ENCODE measurements at places on chromosomes 13 and 19.
A peak's percentile ranks its signal among the peaks of the same experiment; 100 is the strongest.

GRCh38 chr13:36310417-36311108, 12.9 kb upstream of the CCDC169 start:
- H3K4me3 ChIP-seq = no peak overlapping the region
- no peaks in the 10 kb centered on the region for H3K4me1 ChIP-seq
- H3K36me3 ChIP-seq = peaks cover 30% of the 10 kb centered on the region

GRCh38 chr13:60837806-60838205, 440.8 kb downstream of the TDRD3 start:
- no peaks in the 10 kb centered on the region for H3K27me3 ChIP-seq
- H3K4me1 ChIP-seq = no peaks in the 10 kb centered on the region
- H3K36me3 ChIP-seq = no peaks in the 10 kb centered on the region
- no peak overlapping the region for H3K27ac ChIP-seq

DNA sequence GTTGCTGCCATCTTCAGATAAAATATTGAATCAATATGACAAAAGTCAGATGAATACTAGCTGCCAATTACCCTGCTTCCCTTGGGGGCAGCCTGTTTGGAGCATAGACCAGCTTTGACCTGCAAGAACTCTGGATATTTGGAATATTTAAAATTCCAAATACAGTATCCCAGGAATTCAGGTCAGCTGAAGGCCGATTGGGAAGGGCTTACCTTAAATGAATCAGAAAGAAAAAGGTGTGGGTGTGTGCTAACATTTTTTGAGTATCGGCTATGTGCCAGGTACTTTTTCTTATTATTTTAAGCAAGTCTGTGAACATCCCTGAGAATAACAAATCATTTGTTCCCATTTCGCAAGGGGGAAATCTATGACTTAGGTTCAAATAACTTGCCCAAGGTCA, 1.8 kb upstream of the RUBCNL start:
- no peaks in the 10 kb centered on the region for H3K36me3 ChIP-seq
- no peak overlapping the region for H3K27ac ChIP-seq
- no peak for DNase-seq
- peaks cover 34% of the 10 kb centered on the region for H3K27me3 ChIP-seq

DNA sequence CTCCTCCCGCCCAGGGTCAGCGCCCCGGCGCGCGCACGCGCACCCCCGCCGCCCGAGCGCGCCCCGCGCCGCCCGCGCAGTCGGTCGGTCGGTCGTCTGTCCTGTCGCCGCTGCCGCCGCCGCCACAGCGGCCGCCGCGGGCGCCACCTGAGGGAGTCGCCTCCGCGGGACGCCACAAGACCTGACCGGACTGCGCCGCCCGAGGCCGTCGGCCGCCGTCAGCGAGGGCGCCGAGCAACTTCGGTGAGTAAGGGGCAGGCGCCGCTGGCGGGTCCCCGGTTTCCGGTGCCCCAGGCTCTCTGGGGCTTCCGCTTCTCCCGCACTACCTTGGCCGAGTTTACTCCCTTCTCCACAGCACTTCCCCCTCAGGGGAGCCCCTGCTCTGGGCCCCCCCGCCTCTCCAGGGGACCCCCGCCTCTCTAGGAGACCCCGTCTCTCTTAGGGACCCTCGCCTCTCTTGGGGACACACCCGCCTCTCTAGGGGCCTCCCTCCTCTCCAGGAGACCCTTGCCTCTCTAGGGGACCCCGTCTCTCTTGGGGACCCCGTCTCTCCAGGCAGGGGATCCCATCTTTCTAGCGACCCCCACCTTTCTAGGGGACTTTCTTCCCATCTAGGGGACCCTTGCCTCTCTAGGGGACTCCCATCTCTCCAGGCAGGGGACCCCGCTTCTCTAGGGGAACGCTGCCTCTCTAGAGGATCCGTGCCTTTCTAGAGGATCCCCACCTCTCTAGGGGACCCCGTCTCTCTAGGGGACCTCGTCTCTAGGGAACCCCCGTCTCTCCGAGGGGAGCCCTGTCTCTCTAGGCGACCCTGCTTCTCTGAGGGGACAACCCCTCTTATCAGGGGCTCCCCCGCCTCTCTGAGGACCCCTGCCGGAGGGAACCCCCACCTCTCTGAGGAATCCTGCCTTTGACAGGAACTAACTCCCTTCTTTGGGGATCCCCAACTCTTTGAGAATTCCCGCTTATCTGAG, 19.3 kb upstream of the GATAD2A start:
- H3K27me3 ChIP-seq = no peaks in the 10 kb centered on the region
- H3K27ac ChIP-seq = peak overlapping the region; percentile 92

DNA sequence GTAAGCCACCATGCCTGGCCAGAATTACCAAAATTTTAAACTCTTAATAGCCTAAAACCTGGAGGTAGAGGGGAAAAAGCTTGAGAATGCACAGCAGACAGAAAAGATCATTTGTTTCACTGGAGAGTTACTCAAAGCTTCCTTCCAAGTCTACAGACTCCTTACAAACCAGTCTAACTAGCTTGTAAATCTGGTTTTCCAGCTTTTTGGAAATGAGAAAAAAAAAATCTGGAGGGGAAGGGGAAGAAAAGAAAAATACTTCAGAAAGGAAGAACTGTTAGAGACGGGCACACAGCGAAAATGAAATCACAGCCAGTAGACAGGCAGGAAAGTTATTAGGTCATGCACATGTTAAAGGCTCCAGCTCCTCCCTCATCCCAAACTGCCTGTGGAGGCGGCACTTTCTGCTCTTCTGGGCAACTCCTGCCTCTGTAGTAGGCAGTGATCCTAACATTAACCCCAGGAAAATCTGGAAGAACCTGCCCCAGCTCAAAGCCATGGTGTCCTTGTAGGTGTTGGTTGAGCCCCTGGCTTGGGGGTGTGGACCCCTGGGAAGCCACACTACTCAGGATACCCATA, 17.3 kb downstream of the PARP4 start:
- no peaks in the 10 kb centered on the region for H3K27me3 ChIP-seq
- H3K4me1 ChIP-seq = peaks cover under 1% of the 10 kb centered on the region
- H3K27ac ChIP-seq = no peak overlapping the region
- DNase-seq = no peak
- no peak overlapping the region for H3K4me3 ChIP-seq

- peaks cover 3% of the 10 kb centered on the region for H3K27me3 ChIP-seq
- DNase-seq = no peak
- peaks cover 14% of the 10 kb centered on the region for H3K4me1 ChIP-seq
- H3K36me3 ChIP-seq = no peaks in the 10 kb centered on the region
- no peak overlapping the region for H3K4me3 ChIP-seq
These were observed 838 bp upstream of the SNRNP70 start for GRCh38 chr19:49084206-49085019.

GRCh38 chr19:39009001-39009400, 23.3 kb downstream of the FBXO27 start:
- H3K36me3 ChIP-seq = no peaks in the 10 kb centered on the region
- no peak overlapping the region for H3K27ac ChIP-seq
- DNase-seq = no peak
- no peaks in the 10 kb centered on the region for H3K4me1 ChIP-seq
- no peak overlapping the region for H3K4me3 ChIP-seq
- no peaks in the 10 kb centered on the region for H3K27me3 ChIP-seq

- H3K36me3 ChIP-seq = no peaks in the 10 kb centered on the region
- no peak overlapping the region for H3K4me3 ChIP-seq
- no peaks in the 10 kb centered on the region for H3K27me3 ChIP-seq
- H3K4me1 ChIP-seq = peaks cover 14% of the 10 kb centered on the region
- no peak overlapping the region for H3K27ac ChIP-seq
These were observed 321.9 kb downstream of the FOXO1 start for GRCh38 chr13:40344270-40345148.

DNA sequence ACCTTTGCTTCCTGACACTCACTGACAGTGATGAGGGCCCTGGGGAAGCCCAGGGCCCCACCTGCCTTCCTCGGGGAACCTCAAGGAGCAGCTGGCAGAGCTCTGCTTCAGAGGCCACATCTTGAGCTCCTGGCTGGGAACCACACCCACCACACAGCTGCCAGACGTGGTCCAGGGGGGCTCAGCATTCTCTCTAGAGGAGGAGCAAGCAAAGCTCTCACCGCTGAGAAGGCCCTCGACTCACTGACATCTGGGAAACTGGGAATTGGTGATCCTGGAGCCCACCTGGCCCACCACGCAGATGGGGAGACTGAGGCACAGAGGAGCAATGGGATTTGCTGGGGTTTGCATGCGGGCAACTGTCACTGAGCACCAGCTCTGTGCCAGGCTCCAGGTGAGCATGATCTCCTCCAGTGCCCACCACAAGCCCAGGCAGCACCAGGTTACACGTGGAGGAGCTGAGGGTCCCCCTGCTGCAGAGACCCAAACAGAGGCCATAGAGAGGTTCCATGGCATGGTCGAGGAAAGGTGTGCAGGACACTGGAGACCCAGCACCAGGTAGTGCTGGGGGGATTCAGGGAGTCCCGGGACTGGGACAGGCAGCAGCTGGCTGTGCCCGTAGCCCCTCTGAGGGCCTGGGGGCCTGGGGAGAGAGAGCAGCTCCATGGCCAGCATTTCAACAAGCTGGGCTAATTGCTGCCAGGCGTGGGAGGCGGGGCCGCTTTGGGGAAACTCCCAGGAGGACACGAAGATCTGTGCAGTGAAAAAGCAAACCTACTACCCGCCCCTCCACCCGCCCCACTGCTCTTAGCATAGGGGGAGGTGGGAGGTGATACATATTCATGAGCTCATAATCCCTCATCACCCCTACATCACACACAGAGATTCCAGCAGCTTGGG, 33.4 kb downstream of the PEPD start:
- no peaks in the 10 kb centered on the region for H3K27me3 ChIP-seq
- H3K36me3 ChIP-seq = no peaks in the 10 kb centered on the region
- H3K4me3 ChIP-seq = no peak overlapping the region
- DNase-seq = no peak
- no peak overlapping the region for H3K27ac ChIP-seq

DNA sequence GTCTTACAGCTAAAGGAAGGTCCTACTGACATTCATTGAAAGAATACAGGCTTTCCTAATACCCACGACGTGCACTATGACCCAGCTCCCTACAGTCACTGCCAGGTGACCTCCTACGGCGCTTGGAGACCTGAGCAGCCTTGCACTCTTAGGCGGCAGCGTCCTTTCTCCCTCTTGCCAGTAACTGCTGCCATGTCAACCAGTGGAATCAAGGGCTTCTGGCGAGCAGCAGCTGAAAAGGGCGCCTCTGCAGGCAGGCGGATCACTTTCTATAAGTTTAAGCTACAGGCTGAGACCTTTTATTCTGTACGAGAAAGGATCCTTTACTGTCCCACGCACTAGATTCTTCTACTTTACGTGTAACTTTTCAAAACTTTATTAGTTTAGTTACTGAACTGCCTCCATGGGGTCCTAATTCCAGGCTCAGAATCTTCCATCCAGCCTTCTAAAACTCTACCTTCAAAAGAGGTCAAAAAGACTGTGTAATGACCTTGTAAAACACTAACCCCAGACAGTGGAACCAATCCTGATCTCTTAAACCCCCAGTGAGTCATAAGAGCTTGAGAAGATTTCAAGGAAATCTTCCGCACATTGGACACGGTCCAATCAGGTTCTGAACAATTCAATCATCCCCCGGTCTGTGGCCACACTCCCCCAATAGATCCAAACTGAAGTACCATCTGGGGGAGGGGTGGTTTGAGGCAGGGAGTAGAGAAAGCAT, 1.9 kb downstream of the KCTD12 start:
- H3K36me3 ChIP-seq = no peaks in the 10 kb centered on the region
- no peaks in the 10 kb centered on the region for H3K27me3 ChIP-seq
- peak; percentile 79 for DNase-seq
- H3K4me3 ChIP-seq = peak overlapping the region; percentile 91

DNA sequence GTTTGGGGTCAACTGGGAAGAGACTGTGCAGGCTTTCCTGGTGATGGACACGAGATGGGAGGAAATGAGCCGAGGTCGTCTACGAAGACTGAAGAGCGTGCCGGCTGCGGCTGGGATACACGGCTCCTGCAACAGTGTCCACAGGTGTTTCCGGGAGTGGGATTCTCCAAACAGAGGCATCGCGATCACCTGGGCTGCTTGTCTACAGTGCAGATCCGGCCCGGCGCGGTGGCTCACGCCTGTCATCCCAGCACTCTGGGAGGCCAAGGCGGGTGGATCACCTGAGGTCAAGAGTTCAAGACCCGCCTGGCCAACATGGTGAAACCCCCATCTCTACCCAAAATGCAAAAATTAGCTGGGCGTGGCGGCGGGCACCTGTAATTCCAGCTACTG, 11.6 kb upstream of the SLC39A3 start:
- no peaks in the 10 kb centered on the region for H3K27me3 ChIP-seq
- no peaks in the 10 kb centered on the region for H3K4me1 ChIP-seq
- no peak overlapping the region for H3K4me3 ChIP-seq
- no peak for DNase-seq
- H3K27ac ChIP-seq = no peak overlapping the region
- H3K36me3 ChIP-seq = peaks cover 12% of the 10 kb centered on the region

DNA sequence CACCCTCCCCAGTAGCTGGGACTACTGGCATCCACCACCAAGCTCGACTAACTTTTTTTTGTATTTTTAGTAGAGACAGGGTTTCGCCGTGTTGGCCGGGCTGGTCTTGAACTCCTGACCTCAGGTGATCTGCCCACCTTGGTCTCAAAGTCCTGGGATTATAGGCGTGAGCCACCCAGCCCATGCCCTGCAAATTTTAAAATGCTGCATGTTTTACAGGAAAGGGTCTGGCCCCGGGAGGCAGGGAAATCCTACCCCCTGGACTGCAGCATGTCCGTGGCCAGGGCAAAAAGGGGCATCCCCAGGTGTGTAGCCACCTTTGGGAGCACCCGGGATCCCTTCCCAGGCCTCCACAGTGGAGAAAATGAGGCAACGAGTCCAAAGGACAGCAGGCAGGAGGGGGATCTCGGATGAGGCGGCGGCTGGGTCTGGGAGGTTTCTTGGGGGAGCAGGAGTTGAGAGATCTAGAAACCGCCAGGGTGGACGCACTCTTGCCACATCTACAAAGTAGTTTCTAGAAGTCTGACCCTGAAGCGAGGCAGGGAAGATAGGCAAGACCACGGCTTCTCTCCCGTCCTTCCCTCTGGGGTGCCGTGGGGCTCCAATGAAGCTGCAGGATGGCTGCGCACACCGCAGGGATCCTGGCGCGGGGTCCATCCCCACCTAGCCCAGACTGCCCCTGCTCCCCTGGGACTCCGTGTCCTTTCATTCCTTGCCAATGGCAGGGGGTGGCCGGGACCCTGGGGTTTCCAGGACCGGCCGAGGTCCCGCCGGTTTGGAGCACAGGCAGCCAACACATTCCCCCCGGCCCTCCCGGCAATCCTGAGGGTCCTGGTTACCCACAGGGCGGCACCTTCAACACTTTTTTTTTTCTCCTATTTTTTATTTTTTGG, 21.3 kb upstream of the ZBTB7A start:
- no peak for DNase-seq
- H3K4me1 ChIP-seq = no peaks in the 10 kb centered on the region
- H3K36me3 ChIP-seq = peaks cover 11% of the 10 kb centered on the region
- H3K27ac ChIP-seq = no peak overlapping the region
